ENCODE measurements at places on chromosomes 2 and 18. TPM values are rescaled to one million over a fixed set of nuclear protein-coding genes. Genes with fewer than 3 reads are reported as not detected.

GCG gene
- not detected for total RNA-seq

IKZF2 gene
- 5.9 TPM for total RNA-seq

CIB4 gene
- total RNA-seq = not detected

SOCS6 gene
- 14.1 TPM for total RNA-seq

HOXD1 gene
- not detected for total RNA-seq

NGEF gene
- total RNA-seq = 2.2 TPM

C2orf74 gene
- total RNA-seq = 22.5 TPM

CDK15 gene
- total RNA-seq = 18.3 TPM

CRYGA gene
- not detected for total RNA-seq

PRKAG3 gene
- not detected for total RNA-seq

KCNG2 gene
- 1.9 TPM for total RNA-seq

DHRS9 gene
- total RNA-seq = not detected

HES6 gene
- total RNA-seq = 11.4 TPM

KLHL14 gene
- total RNA-seq = not detected

AMER3 gene
- not detected for total RNA-seq

FSHR gene
- total RNA-seq = not detected

ZRANB3 gene
- 9.6 TPM for total RNA-seq

ASXL3 gene
- total RNA-seq = 0.45 TPM

GREB1L gene
- 0.30 TPM for total RNA-seq

OTX1 gene
- total RNA-seq = 0.17 TPM

CDH19 gene
- not detected for total RNA-seq

FOXI3 gene
- total RNA-seq = not detected

HOXD13 gene
- total RNA-seq = not detected

LDLRAD4 gene
- total RNA-seq = not detected

USP34 gene
- total RNA-seq = 26.0 TPM

PPM1G gene
- 110 TPM for total RNA-seq

RAX gene
- not detected for total RNA-seq

LONRF2 gene
- total RNA-seq = under 0.01 TPM

ZSWIM2 gene
- total RNA-seq = not detected

PARD6G gene
- 3.0 TPM for total RNA-seq

CPO gene
- not detected for total RNA-seq

SERPINB2 gene
- 5.2 TPM for total RNA-seq

MBD5 gene
- total RNA-seq = 7.0 TPM

SLC38A11 gene
- not detected for total RNA-seq

ZSCAN30 gene
- 9.8 TPM for total RNA-seq

DUSP2 gene
- 1.2 TPM for total RNA-seq

MARCO gene
- not detected for total RNA-seq

NDC80 gene
- 33.0 TPM for total RNA-seq

BABAM2 gene
- total RNA-seq = 28.9 TPM

PNO1 gene
- total RNA-seq = 15.1 TPM

ANTXR1 gene
- 24.5 TPM for total RNA-seq

GKN2 gene
- not detected for total RNA-seq

AFF3 gene
- total RNA-seq = 11.3 TPM

FEV gene
- total RNA-seq = not detected

ZNF804A gene
- total RNA-seq = 3.7 TPM

SCN9A gene
- total RNA-seq = 13.6 TPM

All from bronchus fibroblast of lung (primary cell).